ENCODE measurements at places on chromosomes 11 and 22.

GRCh38 chr11:638631-639331 lies 1.7 kb downstream of the DRD4 start:
- no peak for DNase-seq

DNA sequence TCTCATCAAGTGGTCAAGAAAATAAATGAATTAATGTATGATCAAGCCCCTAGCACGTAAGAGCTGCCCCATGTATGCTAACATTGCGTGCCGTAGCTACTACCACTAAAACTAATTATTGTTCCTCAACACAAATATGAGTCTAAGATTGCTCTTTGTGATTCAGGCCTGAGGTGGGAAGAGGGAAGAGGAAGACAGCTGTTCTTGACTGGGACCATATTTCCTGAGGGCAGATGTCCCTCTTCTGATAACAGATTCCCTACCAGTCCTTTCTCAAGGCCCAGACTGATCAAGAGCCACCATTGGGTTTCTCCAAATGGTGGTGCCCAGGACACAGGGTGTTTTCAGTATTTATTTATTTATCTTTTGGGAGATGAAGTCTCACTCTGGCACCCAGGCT lies 87.2 kb upstream of the CADM1 start:
- no peak for DNase-seq

DNA sequence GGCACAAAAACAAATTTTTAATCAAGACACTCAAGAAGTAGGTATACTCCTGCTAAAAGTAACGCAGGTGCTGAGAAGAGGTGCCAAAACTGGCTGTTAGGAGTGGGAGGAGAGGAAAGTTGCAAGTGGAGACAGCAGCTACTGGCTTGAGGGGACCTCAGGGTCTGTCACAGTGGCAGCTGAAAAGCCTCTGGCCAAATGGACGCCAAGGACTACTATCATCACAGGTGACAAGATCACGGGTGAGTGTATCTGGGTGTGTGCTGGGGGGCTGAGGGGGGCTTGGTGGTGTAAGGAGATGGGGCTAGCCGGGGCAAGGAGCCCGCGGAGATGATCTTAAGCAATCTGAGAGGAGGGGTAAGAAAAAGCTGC lies 687 bp downstream of the ZNF202 start:
- no peak for DNase-seq

- peak; percentile 41 for DNase-seq
Observed at GRCh38 chr11:107928767-107929507, 689 bp downstream of the RAB39A start.

DNA sequence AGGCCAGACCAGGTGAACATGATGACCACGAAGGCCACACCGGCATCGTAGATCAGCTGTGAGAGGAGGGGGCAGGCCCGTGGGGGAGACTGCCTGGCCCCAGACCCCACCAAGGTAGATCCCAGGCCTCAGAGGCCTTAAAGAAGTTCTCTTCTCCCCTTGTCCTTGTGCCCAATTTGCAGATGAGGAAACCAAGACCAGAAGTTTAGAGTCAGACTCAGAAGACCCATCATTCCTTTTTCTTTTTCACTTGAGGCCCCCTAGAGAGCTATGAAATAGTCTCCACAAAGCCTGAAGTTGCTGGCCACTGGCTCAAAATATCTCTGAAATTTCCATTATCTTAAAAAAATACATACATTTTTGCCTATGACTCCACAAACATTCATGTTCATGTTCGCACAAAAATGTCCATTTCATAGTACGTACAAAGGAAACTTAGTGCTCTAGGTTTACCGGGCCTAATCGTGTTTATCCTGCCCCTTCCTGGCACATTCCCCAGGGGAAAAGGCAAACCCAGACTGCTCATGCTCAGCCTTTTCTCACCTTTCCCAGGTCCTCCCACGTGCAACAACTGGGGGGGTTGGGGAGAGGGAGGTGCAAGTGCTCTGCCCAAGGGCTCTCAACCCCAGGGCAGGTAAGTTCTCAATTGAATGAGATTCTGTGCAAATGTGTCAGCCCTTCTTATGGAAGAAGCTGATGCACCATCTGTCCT lies 19.2 kb downstream of the SLC43A1 start:
- DNase-seq = no peak

DNA sequence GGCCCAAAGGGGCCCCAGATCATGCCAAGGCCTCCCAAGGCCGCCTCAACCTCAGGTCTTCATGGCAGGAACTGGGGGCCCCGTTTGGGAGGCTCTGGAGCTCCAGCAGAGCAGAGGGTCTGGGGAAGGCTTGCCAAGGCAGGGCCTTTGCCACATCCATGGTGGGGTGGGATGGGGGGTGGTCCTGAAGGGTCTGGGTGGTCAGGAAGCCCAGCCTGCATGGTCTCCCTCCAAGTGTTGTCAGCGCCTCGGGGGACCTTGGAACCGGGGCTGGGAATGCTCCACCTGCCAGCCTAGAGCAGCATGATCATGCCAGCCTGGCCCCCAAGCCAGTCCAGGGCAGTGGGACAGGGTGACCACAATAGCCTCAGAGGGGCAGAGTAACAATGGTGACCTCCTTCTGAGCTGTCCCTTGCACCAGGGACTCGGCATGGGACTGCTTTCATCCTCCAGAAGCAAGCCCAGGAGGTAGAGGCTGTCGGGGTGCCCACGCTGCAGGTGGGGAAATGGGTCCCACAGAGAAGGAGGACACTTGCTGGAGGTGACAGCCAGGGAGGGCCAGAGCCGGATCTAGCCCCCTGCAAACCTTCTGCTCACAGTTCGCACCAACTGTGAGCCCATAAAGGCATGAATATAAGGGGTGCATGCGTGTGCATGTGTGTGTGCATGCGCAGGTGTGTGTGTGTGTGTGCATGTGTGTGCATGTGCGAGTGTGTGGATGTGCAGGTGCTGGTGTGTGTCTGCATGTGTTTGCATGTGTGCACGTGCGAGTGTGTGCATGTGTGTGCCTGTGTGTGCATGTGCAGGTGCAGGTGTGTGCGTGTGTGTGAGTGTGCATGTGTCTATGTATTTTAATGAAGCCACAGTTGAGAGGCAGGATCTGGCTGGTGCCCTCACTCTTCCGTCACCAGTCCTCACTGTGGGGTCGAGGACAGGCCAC lies 63.8 kb downstream of the MYEOV start:
- no peak for DNase-seq

- no peak for DNase-seq
Observed at GRCh38 chr11:123194337-123195187, 486 bp downstream of the CLMP start.

GRCh38 chr11:18617688-18618341 lies 16.3 kb downstream of the SPTY2D1 start:
- no peak for DNase-seq

DNA sequence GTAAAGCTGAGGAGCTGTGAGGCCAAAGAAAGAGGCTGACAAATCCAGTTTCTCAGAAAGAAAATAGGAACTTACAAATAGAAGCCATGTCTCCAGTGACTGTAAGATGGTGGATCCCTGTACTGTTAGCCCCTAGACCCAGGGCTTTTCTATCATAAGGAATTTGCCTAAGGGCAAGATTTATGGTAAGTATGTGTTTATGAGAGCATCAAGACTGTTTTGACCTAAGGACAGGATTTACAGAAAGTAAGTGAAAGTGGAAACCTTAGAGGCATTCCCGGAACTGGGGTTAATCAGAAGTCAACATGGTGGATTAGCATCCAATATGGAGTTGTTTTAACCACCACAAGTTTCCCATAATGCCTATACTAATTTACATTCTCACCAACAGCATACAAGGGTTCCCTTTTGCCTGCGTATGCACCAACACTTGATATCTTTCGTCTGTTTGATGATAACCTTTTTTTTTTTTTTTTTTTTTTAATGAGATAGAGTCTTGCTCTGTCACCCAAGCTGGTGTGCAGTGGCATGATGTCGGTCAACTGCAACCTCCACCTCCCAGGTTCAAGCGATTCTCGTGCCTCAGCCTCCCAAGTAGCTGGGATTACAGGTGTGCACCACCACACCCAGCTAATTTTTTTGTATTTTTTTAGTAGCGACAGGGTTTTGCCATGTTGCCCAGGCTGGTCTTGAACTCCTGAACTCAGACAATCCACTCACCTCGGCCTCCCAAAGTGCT lies 40.2 kb downstream of the BIRC2 start:
- no peak for DNase-seq

- DNase-seq = peak; percentile 59
Observed at GRCh38 chr22:29478326-29479276, 1.4 kb upstream of the NEFH start.

DNA sequence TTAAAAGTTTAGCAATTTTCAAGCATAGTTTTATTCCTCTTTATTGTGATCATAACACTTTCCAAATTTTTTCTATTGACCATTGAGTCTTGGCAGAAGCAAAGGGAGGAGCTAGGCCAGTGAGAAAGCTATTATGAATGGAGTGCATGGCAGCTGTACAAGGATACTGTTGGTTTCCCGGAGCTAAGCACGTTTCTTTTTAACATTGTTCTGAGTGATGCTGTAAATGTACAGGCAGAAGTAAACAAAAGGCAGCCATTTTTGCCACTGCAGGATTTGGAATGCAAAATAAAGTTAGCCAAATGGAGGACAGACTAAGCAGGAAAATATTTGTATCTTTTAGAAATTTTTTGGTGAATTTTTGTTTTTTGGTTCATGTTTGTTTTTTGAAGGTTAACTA lies 16.2 kb downstream of the CBL start:
- no peak for DNase-seq

All from GM13977 (cell line).